ENCODE measurements at places on chromosomes 2 and 18. TPM values are rescaled to one million over a fixed set of nuclear protein-coding genes. Genes with fewer than 3 reads are reported as not detected.

Gene RPRM
- not detected for total RNA-seq

Gene NOL4
- 0.14 TPM for total RNA-seq

Gene THUMPD2
- 30.1 TPM for total RNA-seq

Gene ECEL1
- total RNA-seq: not detected

Gene REG1B
- total RNA-seq: not detected

Gene PLGLB1
- not detected for total RNA-seq

Gene L3MBTL4
- total RNA-seq: 13.2 TPM

GRCh38 chr2:159157361-159158209 is 128.9 kb downstream of the WDSUB1 start:
- DNase-seq: no peak
- H3K27me3 ChIP-seq: no peaks in the 10 kb centered on the region
- H3K36me3 ChIP-seq: peaks cover 14% of the 10 kb centered on the region
- peak overlapping the region; percentile 76 for H3K27ac ChIP-seq

- no peak overlapping the region for H3K27ac ChIP-seq
- no peaks in the 10 kb centered on the region for H3K36me3 ChIP-seq
- H3K4me1 ChIP-seq: peaks cover 6% of the 10 kb centered on the region
- H3K4me3 ChIP-seq: no peak overlapping the region
- DNase-seq: no peak
- no peaks in the 10 kb centered on the region for H3K27me3 ChIP-seq
Observed at GRCh38 chr2:157393348-157393747, 50.5 kb downstream of the CYTIP start.

GRCh38 chr2:26002632-26003310 is 20.5 kb upstream of the KIF3C start:
- no peaks in the 10 kb centered on the region for H3K36me3 ChIP-seq
- no peaks in the 10 kb centered on the region for H3K27me3 ChIP-seq
- H3K4me3 ChIP-seq: no peak overlapping the region

DNA sequence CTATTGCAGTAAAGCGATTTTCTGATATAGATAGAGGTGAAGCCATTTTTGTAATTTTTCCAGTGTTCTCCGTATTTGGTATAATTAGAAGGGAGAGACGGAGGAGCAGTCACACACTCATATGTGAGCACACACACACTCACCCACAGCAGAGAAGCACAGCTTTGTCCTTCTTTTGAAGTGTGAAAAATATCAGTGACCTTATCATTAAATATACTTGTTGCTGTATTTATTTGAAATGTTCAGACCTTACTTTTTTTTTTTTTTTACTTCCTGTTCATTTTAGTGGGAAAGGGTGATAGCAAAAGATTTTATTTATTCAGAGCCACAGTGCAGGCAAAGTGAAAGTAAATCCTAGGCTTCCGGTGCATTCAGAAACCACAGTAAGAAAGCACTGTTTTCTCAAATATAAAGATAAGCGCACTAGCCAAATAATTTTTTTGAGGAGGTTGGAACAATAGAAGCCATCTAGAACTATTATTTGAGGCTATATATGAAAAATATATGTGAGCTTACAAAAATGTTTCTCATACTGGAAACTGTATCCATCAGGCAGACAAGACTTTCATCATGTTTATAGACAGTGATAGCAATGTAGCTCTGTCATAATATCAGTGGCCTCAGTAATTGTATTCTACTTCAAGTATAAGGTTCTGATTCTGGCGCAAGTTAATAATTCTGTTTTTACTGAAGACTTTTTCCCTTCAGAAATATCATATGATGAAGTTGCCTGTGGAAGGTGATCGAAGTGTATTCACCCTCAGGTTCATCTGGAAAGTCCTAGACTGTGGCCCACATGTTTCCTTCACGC is 37.2 kb downstream of the TSHZ1 start:
- no peak for DNase-seq
- H3K4me1 ChIP-seq: peaks cover 68% of the 10 kb centered on the region

DNA sequence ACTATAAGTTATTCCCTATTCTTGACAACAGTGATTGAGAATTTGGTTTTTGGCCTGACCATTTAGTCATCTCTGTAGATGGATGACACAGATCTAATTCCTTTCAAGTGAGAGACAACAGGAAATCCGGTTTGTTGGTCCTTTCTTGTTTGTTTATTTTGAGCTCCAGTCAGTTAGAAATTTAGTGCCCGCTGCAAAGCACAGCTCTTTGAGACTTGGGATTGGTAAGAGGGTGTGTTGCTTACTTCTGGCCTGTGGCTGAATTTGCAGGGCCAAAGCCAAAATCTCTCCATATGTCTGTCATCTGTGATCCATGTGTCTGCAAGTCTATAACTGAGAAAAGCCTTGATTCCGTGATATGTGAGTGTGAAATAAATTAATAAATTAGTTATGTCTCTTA is 74.3 kb downstream of the BIN1 start:
- peaks cover 12% of the 10 kb centered on the region for H3K27me3 ChIP-seq
- DNase-seq: no peak
- H3K36me3 ChIP-seq: no peaks in the 10 kb centered on the region
- H3K4me3 ChIP-seq: no peak overlapping the region
- no peaks in the 10 kb centered on the region for H3K4me1 ChIP-seq
- no peak overlapping the region for H3K27ac ChIP-seq

All from stomach (tissue), 19 donors.